Hepatocyte (in vitro differentiated cells): ENCODE measurements at places on chromosomes 6 and 20.

GRCh38 chr6:42302411-42302810 lies 84.8 kb upstream of the MRPS10 start:
- DNase-seq = no peak

DNA sequence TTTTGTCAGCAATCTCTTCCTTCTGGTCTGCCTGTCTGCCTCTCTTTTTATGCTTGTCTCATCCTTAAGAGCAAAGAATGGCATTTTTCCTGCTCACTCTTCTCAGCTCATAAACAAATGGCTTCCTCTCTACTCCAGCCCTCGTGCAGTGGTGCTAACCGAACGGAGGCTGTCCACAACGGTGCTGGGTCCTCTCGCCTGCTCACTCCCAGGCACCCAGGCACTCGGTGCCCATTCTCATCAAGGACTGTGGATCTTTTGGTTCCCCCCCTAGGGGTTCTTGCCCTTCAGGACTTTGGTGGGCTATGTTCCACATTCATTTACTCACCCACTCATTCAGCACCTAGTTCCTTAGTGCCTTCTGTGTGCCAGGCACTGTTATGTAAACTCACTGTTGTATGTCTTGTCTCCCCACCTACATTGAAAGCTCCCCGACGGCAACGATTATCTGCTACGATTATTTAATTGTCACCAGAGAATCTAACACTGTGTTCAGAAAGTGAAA lies 113.9 kb downstream of the FYN start:
- no peak for DNase-seq

DNA sequence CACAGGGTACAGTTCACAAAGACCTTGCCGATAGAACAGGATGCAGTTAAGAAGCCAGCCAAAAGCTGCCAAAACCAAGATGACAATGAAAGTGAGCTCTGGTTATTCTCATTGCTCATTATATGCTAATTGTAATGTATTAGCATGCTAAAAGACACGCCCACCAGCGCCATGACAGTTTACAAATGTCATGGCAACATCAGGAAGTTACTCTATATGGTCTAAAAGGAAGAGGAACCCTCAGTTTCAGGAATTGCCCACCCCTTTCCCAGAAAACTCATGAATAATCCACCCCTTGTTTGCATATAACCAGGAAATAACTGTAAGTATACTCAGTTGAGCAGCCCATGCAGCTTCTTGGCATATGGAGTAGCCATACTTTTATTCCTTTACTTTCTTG lies 748.7 kb downstream of the QKI start:
- DNase-seq = no peak

DNA sequence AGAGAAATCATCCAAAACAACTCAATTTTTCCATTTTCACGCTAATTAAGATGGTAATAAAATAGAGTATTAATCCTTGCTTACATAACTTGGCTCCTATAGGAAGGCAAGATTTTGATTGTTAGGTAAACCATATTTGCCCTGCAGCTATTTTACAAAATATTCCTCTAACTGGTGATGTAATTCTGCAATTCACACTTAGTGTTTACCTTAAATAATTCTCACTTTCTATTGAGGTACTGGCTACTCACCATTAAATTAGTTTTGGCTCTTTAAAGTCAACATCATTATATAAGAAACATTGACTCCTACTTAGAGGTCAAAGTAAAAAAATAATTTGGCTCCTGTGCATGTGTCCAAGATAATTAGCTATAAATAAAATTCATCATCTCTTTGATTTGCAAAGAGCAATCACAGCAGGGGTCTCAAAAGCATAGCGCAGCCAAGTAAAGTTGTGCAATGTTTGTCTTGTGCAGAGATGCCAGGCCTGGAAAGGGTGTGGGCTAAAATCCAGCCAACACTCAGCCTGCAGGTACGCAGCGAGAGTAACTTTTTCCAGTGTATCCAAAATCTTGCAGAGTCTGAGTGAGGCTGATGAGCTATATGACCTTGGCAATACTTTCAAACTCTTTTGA lies 501.2 kb downstream of the MMUT start:
- no peak for DNase-seq

DNA sequence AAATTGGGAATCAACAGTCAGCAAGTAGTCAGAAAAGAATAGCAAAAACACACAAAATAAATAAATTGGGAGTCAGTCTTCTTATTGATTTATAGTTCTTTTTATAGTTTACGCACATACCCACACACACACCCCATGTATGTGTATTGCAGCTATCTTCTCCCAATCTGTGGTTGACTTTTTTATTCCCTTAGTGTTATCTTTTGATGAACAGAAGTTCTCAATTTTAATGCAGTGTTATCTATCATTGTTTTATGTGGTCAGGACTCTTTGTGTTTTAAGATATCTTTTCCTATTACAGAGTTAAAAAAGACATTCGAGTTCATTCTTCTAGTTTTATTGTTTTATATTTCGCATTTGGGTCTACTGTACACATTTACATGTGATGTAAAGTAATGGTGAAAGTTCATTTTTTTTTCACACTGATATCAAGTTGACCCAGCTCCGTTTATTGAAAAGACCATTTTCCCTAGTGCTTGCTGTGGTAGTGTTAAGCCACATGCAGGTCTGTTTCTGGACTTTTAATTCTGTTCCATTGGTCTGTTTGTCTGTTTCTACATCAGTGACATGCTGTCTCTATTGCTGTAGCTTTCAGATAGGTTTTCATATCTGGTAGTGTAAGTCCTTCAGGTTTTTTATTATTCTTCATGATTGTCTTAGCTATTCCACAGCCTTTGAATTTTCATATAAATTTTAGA lies 78.4 kb downstream of the ZFAND3 start:
- no peak for DNase-seq

GRCh38 chr6:43061861-43062260 lies 2.4 kb downstream of the KLC4 start:
- DNase-seq = no peak
